ENCODE measurements at places on chromosomes 2 and 18.

DNA sequence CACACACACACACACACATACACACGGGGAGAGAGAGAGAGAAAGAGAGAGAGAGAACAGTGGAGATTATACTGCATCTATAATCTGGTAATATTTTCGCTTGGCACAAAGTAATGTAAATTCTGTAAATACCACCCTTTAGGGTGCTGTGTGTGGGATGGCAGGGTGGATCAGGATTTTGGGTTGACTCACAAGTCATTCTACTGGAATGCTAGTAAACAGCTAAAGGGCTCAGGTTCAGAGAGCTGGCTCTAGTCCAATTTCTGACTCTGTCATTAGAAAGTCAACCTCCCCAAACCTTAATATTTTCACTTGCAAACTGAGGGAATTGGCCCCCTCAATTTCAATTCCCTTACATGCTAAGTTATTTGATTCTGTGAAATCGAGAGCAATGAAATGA lies 308.3 kb downstream of the TSN start:
- DNase-seq, result no peak

- no peak for DNase-seq
These were observed 107.8 kb upstream of the TPO start for GRCh38 chr2:1305342-1306013.

DNA sequence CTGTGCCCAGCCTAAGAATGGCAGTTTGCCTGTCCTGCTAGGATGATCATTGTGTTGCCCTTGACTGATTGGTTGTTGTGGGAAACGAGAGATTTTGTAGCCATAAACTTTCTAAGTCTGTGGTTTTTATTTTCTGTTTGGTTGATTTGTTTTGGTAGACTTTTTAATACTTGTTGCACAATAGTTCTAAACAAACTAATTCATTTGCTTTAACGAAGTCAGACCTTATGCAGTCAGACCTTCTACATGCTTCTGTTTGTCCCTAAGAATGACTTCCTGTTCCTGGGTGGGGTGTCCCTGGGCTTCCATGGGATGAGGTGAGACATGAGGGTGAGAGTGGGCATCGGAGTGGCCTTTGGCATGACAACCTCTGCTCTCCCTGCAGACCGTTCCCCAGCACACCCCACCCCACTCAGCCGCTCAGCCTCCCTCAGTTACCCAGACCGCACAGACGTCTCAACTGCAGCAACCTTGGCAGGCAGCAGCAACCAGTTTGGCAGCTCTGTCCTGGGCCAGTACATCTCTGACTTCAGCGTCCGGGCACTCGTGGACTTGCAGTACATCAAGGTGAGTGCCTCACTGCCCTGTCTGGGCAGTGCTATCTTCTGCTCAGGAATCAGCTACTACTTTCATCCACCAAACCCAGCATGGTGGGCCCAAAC lies 7.8 kb upstream of the CNNM3 start:
- no peak for DNase-seq

DNA sequence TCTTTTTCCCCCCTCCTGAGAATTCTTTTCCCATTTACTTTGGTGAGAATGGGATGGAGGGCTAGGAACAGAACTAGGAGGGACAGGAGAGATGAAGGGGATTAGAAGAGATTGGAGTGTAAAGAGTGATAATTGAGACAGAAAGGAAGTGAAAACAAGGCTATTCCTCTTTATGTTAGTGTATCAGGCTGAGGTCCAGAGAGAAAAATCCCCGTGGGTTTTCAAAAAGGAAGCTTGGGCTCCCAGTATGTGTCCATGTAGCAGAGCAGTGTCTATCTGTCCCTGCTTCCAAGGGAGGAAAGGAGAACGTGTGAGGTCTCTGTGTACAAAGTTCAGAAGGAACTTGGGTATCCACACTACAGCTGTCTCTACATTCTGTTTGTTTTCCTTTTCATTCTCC lies 59.9 kb upstream of the KCNE4 start:
- DNase-seq, result no peak

DNA sequence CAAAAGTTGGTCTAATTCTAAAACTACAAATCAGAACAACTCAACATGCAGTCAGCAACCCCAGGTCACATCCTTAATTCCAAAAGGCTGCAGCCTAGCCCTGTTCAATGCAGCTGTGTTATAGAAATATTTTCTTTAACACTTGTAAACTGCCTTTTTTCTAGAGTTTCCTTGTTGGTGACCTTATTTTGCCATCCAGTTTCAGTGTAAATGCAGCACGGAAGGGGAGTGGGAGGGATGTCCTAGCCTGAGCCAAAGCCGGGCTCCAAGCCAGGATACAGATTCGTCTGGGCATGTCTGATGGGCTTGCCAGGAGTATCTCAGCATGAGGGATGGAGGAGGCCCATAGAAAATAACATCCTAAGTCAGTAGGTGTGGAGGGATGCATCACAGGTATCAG lies 17.7 kb upstream of the SP3 start:
- DNase-seq, result no peak

Data from stimulated activated CD4-positive, alpha-beta T cell treated with anti-CD3 and anti-CD28 coated beads, Interleukin-1b, Interleukin-23, amount 100 ng/mL, for 1 hour (primary cell).